ENCODE measurements at places on chromosomes 7 and 10.

DNA sequence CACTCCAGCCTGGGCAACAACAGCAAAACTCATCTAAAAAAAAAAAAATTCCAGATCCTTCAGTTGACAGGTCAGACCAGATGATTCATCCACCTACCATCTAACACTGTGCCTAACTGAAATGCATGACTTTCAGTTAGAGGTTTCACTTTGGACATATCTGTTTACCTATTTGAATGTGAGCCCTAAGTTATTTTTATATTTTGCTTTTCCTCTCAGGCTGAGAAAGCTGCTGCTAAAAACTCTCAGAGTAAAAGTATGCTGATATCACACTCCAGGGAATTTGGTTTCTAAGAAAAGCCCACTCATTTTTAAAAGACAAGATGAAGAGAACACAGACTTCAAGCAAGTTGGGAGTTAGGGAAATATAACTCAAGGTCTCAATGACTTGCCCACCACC lies 126.0 kb downstream of the SGMS1 start:
- no peak for DNase-seq

- no peak for DNase-seq
Measured at GRCh38 chr10:27678166-27678565, 67.5 kb downstream of the MKX start.

DNA sequence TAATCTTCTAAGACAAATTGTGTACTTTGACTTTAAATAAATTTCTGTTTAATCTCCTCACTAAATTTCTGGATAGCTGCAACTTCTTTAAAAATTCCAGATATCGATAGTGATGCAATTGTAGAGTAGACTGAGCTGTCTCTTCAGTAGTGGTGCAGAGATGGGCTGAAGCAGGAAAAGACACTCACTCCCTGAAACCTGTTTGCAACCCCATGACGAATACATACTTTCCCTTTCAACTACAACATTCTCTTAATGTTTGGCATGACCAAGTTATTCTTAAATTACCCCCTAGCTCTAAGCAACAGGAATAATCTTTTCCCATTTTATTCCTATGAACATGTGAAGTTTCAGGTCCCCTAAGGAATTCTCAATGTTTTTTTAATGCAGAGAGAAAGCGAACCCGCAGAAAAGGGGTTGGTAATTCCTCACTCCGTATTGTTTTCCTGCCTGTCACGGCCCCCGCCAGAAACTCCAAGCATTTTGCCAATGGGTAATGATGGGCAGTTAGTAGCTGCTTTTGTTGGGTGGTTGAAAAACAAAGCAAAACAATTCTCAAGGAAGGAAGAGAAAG lies 1.3 kb downstream of the THSD7A start:
- DNase-seq = no peak

- no peak for DNase-seq
Measured at GRCh38 chr10:112689327-112690072, 242.5 kb downstream of the VTI1A start.

- DNase-seq = no peak
Measured at GRCh38 chr10:95644901-95645300, 11.6 kb downstream of the ALDH18A1 start.

GRCh38 chr10:88157981-88158465 lies 294.6 kb downstream of the PTEN start:
- no peak for DNase-seq

All from stimulated activated CD4-positive, alpha-beta T cell treated with anti-CD3 and anti-CD28 coated beads, Interleukin-15, amount 100 ng/mL, for 48 hours (primary cell).